ENCODE measurements at places on chromosomes 5 and 9.

- DNase-seq, result no peak
These were observed 4.8 kb upstream of the IFNA8 start for GRCh38 chr9:21404146-21404545.

GRCh38 chr9:76756941-76757673 is 7.1 kb upstream of the PCA3 start:
- no peak for DNase-seq

GRCh38 chr9:134187891-134188385 is 23.6 kb upstream of the RNU6ATAC start:
- no peak for DNase-seq

- DNase-seq, result no peak
These were observed 33.3 kb downstream of the SH3PXD2B start for GRCh38 chr5:172421020-172421419.

GRCh38 chr5:72082048-72082447 is 25.2 kb upstream of the MAP1B start:
- DNase-seq, result no peak

GRCh38 chr5:76715736-76716455 is at the start of gene F2R:
TSS of gene F2R (plus strand) at chr5:76716126. CDS start at chr5:76716308, 182 bp downstream.
- DNase-seq, result peak; percentile 18

- no peak for DNase-seq
These were observed at the start of gene TRPM6 for GRCh38 chr9:74887041-74887980. TSS of gene TRPM6 (minus strand) at chr9:74887921. CDS start at chr9:74887856, 65 bp downstream.

DNA sequence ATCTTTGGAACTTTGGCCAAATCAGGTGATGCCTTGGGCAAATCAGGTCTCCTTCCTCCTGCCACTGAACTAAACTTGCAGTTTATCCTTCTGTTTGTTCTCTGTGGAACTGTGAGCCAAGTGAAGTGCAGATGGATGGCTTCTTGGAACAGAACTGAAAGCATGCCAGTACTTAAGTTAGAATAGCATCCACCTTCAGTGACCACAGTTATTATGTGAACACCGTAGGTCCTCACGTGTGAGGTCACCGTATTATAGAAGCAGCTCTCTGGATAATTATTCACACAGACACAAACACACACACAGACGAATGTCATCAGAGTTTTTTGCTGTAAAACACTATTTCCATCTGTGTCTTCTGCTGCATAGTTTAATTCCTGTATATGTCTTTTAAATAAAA is 162.6 kb downstream of the EFNA5 start:
- no peak for DNase-seq

- no peak for DNase-seq
These were observed 481.3 kb downstream of the ZSWIM6 start for GRCh38 chr5:61813361-61813760.

DNA sequence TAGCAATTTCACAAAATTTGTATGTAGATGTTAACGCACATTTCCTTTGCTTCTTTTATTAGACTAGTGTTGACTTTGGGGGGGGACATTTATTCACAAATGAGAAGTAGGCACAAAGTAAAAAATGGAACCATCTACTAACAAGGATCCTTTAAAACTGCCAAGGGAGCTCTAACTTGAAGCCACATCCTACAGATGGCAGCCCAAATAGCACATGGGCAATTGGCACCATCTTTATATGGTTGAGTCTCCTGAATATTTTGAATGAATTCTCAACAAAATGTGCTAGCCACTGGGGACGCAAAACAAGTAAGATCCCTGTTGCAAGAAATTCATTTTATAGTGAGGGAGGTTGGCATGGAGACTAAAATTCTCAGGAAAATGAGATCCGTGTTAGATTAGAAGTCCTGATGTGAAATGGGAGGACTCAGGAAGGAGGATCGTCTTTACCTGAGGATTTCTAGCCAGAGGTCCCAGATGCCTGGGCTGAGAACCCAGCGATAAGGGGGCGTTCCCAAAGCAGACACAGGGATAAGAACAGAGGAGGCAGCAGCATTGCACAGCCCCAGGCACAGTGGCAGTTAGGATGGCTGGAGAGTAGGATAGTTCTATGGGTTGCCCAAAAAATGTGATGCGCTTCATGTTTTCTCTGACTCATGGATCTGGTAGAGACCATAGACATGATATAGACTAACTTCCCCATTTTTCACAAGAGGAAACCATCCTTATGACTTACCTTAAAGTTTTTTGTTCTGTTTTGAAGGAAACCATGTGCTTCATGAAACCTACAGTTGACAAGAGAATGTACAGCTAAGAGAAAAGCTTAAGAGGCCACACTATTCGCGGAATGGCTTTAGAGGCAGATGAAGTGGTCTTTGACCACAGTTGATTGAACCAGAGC is 37.4 kb downstream of the C9orf152 start:
- DNase-seq, result no peak

- DNase-seq, result no peak
These were observed 542.1 kb upstream of the ARRDC3 start for GRCh38 chr5:91925249-91925648.

- no peak for DNase-seq
These were observed 84.1 kb downstream of the PPP2R2B start for GRCh38 chr5:146794326-146795029.

DNA sequence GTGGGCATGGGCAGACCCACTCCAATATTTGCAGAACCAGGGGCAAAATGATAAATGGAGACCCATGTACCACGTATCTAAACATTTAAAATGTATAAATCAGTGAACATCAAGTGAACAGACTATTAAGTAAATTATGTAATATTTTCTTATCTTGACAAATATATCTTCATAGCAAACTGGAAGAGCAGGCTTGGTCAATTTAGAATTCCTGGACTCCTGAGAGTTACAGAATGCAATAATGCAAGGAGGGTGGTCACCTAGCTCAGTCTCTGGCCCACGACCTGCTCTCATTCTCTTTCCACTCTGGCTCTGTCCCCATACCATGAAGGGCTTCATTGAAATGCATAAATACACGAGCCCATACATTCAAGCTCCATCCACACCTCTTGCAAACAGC is 398.0 kb downstream of the ENC1 start:
- no peak for DNase-seq

DNA sequence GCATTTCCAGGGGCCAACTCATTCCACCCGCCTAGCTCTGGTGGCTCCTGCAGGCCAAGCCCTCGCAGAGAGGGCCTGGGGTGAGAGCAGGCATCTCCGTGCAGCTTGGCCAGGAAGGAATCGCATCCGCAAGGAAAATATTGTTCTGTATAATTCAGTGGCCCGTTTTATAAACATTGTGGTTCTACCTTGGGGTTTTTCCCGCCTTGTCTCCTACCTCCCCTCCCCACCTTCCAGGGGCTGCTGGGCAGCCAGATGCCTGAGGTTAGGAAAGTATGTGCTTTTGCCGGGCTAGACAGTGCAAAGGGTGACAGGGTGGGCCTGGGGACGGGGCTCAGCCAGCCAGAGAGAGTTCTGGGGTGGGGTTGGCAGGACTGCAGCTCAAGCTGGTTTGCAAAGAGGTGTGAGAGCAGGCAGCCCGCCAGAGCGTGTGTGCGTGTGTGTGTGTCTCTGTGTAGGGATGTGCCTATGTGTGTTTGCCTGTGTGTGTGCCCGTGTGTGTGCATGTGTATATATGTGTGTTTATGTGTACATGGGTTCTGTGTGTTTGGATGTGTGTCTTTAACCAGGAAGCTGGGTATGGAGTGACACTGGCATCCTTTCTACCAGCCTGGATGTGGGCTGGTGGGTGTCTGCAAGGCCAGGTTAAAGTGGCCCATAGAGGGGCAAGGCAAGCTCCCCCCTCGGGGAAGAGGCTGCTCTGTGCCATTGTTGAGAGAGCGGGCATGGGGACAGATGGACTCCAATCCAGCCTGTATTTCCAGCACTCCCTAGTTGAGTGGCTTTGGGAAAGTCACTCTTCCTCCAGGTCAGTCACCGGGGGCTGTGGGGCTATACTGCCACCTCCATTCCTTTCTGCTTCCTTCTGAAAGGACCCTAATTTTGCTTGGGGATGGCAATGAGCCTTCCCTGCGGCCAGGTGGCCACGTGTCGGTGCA is 10.6 kb upstream of the SLC2A6 start:
- DNase-seq, result no peak

DNA sequence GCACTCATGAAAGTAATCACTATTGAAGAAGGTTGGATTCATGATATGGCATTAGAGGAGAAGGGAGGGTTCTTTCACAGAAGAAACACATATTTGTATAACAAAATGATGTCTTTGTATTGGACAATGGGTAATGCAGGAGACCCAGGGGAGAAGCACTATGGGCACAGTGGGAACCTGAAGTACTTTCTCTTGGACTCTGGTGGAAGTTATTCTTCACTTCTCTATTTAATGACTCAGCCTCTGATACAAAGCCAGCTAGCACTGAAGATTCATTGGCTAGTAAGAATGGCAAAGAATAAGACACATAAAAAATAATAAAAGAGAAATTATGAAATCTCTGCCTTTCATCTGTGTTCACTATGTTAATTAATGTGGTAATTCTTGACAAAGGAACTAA is 149.9 kb upstream of the PRR16 start:
- DNase-seq, result no peak

DNA sequence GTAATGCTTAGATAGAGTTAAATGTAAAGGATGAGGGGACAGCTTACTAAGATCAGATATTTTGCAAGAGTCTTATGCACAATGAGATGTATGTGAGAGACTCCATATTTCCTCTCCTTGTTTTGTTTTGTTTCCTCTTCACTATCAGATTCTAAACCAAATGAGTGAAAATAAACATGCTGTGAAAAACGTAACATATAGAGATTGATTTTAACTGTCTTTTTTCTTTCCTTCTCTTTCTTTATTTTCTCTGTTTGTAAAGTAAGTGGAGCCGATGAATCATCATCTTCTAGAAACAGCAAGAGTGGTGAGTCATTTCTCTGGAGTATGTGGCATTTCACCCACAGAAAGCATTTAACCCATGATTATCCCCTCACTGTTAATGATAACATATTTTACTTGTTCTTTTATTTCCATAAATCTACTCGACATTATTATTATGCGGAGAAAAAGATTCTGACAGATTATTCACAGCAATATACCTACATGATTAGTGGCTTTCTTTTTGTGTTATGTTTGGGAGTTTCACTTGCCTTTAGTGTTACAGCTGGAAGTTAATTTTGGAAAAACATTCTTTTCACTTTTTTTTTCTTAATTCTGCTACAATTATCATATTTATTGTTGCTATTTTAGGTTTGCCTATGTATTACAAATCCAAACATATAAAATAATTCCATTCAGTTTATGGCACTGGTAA is 2.1 kb upstream of the ANXA1 start:
- no peak for DNase-seq

DNA sequence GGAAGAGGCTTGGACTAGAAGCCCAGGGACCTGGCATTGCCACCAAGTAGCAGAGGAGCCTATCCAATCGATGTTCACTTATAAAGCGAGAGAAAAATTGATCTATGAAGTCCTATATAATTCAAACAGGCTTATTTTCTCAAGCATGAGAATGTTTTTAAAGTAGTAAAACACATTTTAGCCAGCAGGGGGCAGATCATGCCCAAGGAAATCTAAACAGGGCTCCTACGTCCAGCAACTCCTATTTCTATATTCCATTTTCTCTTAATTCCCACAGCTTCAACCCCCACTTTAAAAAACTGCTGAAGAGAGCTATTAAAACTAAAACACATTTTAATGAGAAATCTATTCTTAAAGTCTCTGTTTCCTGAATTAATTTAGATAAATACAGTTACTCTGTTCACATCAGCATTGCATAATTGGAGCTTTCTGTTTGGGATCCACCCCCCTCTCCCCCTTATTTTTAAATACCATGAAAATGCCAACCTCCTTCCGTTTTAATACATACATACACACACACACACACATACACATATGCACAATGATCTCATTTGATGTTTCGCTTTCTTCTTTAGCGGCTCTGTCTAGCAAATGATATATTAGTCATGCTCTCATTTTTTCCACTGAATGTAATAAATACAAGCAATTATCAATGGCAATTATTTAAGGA is 144.9 kb downstream of the MYO10 start:
- peak; percentile 2 for DNase-seq

DNA sequence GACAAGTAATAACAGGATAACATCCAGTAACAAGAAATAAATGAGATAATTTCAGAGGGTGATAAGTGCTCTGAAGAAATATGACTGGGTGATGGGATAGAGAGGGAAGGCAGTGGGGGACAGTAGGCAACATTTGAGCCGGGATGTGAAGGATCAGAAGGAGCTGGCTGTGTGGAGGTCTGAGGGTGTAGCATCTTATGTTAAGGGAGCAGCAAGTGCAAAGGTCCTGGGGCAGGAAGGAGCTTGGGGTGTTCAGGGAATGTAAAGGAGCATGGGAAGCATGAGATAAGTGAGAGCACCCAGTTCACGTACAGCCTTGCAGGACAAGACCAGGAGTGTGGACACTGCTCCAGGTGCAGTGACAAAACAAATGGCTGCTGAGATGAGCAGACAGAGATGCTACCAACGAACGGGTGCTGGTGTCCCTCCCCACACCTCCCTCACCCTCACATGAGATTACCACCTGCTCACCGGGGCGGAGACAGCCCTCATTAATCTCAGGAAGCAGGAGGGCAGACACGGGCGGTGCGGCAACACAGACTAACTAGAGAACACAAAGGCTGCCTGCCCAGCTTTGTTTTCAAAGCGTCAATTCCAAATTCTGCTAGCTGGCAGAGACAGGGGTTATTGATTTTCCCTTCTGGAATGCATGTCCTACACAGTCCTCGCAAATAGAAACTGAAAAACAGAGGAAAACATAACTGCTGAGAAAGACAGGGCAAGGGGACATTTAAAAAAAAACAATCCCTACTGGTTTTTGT is 298.1 kb upstream of the PANK3 start:
- no peak for DNase-seq

DNA sequence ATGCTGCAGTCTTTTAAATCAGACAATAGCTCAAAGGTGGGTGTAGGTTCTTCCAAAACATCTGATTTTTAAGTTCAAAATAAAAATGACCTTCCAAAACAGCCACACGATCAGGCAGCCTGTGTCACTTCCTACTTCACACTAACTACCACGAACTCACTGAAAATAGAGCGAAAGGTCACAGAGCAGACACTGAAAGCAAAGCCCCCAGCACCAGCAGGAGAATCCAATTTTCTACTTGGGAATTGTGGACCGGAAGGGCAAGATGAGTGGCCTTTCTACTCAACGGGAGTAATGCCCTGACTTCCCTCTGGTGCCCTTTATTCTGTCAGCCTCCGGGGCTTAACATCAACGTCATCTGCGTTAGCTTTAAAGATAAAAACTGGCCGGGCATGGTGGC is 107.8 kb upstream of the FAM120A start:
- no peak for DNase-seq

DNA sequence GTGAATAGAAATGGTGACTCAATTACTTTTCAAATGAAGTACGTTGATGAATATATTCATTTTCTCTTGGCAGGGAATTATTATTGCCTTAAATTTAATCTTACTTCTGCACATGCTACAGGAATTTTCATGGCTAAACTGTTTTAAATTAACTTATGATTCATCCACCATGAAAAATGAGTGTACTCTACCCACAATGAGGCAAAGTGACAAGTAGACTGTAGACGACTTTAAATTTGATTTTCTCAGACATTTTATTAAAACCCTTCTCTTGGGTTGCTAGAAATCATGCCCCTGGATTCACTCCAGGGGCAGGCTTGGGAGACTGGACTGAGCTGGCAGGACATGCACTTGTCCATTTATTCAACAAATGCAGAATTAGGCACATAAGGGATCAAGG is 23.5 kb upstream of the ERAP2 start:
- no peak for DNase-seq

GRCh38 chr9:108484468-108484867 is 371.3 kb downstream of the ACTL7B start:
- DNase-seq, result no peak

- no peak for DNase-seq
These were observed 976.4 kb upstream of the CDH9 start for GRCh38 chr5:28014779-28015178.

- DNase-seq, result no peak
These were observed 71.4 kb downstream of the OTULIN start for GRCh38 chr5:14735944-14736343.

- DNase-seq, result no peak
These were observed 47.4 kb downstream of the FNBP1 start for GRCh38 chr9:129995409-129996160.
